ENCODE measurements at places on chromosomes 12 and 14.

- no peak for DNase-seq
Measured at GRCh38 chr12:48291511-48291910, 59.2 kb downstream of the ZNF641 start.

DNA sequence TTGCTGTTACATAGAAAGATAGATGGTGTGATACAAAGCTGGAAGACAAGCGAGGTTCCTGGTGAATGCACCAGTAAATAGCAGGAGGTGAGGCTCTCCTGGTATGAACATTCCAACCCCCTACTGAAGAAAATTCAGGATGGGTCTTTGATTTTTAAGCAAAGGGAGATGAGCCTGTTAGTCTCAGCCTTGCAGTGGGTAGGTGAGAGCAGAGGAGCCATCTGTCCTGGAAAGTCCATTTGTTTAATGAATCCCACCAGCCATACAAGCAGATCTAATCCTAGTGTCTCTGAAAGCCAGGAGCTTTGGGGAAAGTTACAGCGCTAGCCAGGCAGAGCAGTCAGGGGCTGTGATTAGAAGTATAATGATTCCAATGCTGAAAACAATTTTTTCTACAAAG lies 234.8 kb upstream of the FOXN3 start:
- no peak for DNase-seq

- DNase-seq, result no peak
Measured at GRCh38 chr14:26323869-26324268, 274.0 kb downstream of the NOVA1 start.

DNA sequence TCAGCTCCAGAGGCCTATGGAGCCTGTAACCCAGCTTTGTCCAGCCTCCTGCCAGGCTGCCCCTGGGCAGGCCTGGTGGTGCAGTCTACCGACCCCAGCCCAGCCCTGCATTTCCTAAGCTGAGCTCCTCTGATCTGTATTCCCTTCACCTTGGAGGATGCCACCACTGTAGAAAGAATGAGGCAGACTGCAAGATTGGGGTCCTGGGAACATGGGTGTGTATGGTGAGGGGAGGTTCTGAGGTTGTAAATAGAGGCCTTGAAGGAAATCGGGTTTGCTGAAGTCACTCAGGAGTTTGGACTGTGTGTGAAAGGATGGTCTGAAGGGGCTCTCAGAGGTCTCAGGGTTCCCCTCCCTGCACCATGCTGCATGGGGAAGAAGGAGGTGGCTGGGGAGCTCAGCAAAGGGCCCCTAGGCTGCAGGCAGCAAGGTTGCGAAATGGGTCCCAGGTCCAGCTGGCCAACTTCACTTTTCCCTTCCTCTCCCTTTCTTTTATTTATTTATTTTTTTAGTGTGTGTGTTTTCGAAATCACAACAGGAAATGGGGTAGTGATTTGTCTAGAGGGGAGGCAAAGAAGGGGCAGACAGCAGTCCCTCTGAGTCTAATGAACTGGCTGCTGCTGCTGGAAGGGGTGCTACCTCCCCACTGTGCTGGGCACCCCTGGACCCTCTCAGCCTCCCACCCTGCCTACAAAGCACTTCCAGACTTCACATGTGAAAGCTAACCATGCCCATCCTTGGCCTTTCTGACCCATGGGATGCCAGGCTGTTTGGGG lies 1.2 kb upstream of the LRP1-AS start:
- DNase-seq, result no peak

DNA sequence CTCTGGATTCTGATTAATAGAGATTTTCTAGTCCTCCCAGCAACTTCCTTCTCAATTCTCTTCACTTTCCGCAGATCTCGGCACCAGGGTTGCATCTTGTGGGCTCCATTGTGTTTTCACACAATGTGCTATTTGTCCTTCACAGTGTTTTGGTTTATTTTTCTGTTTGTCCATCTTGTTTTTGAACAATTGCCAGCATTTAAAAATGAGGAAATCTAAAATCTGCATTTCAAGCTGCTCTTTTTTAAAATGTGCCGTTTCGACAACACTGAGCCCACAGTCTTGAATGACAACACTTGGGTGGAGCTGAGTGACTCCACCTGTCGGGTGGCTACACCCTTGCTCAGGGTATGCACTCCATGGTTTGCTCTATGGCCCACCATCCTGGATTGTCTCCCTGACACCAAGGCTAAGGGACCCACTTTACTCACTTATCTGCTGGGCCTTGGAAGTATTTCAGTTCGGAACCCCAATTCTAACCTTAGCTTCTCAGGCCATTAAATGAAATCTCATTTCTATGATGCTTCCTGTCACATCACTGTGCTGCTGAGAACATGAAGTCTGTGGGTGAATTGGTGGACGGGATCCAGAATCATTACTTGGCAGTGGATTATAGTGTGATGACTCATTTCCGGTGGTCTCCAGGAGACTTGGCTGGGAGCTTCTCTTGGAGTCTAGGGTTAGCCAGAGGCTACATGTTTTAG lies 3.4 kb upstream of the MYRFL start:
- DNase-seq, result no peak

DNA sequence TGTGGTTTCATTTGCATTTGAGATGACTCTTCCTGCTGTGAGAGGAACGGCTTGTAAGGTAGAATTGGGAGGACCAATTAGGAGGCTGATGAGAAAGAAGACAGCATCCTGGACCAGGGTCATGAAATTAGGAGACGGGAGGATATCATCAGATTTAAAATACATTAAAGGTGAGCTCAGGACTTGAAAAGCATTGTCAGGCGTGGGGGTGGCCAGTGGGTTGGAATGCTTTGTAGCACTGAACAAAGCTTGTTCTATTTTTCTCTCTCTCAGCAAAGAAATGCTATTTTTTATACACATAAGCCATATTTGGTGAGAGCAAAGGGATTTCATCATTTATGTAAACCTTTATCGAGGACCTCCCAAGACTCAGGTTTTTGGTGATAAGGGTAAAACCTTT lies 157.5 kb downstream of the TMEM132D start:
- no peak for DNase-seq

DNA sequence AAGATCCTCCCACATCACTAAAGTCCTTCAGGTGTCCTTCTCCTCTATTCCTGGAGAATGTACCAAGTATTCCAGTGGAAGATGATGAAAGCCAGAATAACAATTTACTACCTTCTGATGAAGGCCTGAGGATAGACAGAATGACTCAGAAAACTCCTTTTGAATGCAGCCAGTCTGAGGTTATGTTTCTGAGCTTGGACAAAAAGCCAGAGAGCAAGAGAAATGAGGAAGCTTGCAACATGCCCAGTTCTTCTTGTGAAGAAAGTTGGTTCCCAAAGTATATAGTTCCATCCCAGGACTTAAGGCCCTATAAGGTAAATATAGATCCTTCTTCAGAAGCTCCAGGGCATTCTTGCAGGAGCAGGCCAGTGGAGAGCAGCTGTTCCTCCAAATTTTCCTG lies 54.6 kb upstream of the HELB start:
- DNase-seq, result no peak

DNA sequence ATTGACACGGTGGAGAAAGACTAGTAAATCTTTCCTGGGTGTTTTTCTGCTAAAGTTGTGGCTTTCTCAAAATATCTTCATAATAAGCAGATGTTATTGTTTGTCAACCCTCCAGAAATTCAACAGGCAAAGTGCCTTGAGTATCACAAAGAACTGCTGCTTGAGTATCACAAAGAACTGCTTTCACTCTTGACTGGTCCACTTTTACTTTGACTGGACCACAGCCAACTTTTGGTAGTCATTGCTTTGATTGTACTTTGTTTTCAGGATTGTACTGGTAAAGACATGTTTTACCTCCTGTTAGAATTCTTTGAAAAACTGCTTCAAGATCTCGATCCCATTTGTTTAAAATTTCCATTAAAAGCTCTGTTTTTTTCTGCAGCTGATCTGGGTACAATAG lies 62.6 kb downstream of the PDZRN4 start:
- DNase-seq, result no peak

GRCh38 chr14:105197211-105197641 lies 16.1 kb upstream of the NUDT14 start:
- no peak for DNase-seq

- DNase-seq, result no peak
Measured at GRCh38 chr14:99789581-99789980, 3.6 kb upstream of the EML1 start.

DNA sequence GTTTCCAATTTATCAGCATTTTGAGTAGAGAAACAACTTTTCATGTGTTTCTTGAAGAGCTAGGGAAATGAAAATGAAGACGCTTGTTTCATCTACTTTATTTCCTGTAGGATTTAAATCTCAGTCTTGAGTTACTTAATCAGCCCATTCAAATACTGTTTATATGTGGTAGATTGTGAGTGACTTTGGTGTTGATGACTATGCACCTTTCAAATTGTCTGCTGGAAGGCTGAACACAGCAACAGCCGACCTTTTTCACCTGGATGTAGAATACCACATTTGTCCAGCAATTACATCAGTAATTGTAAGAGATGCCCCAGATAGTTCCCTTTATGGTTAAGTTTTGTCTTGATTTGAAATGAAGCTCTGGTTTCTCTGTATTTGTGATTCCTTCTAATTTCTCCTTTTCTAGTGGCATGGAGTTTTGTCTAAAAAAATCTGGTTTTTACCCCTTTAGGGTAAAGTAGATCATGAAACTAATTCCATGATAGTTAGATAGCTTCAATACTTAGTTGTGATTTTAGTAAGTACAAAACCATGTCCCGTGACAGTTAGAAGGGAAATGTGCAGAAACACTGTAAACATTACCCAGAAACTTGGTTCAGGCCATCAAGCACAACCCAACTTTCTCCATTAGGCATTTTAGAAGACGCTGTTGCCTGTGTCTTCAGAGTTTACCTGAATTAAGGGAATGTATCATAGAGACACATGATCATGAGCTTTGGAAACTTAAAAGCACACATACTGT lies 165.0 kb downstream of the SRGAP1 start:
- no peak for DNase-seq

DNA sequence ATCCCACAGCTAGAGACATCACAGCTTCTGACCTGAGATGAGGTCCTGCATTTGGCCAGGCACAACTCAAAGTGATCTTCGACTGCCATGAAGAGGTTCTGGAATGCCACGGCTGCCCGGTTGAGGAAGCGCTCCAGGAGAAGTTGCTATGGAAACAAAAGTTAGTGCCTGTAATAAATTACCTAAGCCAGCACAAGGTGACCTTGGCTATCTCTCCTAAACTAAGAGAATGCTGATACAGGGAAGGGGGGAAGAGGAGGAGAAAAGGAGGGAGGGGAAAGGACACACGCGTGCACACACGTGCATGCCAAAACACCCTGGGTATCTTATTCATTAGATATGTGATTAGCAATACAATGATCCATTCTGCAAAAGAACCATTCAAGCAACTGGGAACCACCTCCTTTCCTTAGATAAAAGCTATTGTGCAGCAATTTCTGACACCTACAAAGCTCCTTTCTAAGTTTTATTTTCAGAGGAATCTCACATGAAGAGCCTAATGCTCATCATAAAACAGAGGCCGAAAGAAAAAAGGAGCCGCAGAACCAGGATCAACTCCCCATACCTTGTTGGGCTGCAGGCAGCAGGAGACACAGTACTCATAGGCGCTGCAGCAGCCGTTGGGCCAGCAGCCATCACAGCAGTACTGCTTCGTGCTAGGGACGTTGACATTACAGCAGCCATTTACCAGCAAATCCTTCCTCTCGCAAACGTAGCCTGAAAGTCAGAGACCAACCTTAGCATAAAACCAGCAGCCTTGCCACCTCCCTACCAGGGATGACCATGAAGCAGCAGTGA lies 17.9 kb downstream of the SPRING1 start:
- no peak for DNase-seq

GRCh38 chr12:27899151-27899661 lies 73.3 kb downstream of the PTHLH start:
- DNase-seq, result no peak

- DNase-seq, result no peak
Measured at GRCh38 chr12:509500-509899, 49.8 kb downstream of the B4GALNT3 start.

DNA sequence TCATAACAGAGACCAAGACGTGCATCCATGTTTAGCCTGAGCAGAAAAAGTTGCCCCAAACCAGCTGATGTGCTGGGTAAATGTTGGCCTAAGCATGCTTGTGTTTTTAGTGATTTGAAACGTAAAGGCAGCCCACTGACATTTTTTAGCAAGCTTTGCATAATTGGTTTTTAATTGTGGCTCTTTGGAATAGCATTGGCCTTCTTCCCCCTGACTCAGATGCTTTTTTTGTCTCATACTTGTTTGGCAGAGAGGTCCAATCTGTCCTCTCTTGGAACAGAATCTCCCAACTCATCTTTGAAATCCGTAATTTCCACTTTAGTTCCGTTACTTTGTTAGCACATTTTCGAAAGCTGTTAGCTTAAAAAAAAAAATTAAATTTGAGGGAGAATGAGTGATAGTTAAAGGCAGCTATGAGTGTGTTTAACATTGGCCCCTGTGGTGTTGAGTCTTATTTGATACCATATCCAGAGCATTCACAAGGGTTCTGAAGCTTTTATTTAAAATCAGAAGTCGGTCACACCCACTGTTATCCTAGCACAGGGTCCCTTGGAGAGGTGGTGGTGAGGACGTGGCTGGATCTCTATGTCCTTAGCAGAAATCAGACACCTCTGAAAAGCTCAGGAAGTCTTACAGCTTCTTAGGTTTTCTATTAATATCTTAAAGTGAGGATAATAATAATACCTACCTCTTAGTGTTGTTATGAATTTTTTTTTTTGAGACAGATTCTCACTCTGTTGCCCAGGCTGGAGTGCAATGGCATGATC lies 15.6 kb downstream of the JDP2 start:
- no peak for DNase-seq

DNA sequence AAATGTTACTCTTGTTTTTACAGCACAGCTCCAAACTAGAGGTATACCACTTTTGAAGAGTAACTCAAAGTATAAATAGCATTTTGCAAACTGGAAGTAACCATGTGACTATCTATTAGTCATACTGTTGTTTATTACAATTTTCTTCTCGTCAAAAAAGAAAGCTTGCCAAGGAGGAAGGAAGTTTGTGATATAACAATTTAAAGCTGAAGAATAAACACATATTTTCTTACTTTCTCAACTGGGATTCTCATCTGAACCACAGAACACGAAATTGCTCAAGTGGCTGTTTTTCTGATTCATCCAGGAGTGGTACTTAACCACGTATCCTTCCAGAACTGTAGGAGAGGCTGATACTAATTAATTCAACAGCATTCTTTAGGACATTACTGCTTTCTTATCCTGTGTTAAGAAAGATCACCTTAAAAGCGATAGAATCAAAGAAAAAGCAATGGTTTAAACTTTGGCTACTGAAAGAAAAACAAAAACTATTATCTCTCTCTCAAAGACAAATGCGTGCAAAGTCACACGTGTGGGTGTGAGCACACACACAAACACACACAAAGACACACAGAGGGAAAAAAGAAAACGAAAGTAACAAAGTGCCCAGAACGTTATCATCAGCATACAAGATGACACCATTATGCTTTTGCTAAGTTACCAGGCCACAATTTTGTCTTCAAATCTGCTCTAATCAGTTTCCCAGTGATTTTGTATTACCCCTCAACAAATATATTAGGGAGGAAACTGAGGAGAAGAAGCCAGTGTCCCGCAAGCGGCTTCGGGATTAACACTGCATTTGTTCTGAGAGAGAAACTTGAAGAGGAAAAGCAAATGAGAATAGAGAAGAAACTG lies at the start of gene CLEC2B:
Gene CLEC2B (minus strand): TSS at position 48 of the 855 bp plus-strand sequence.
- DNase-seq, result no peak

- no peak for DNase-seq
Measured at GRCh38 chr12:98002887-98003493, 512.4 kb upstream of the TMPO start.

GRCh38 chr14:72758993-72759392 lies 134.9 kb downstream of the DPF3 start:
- DNase-seq, result no peak
